ENCODE measurements at places on chromosomes 6 and 20.

DNA sequence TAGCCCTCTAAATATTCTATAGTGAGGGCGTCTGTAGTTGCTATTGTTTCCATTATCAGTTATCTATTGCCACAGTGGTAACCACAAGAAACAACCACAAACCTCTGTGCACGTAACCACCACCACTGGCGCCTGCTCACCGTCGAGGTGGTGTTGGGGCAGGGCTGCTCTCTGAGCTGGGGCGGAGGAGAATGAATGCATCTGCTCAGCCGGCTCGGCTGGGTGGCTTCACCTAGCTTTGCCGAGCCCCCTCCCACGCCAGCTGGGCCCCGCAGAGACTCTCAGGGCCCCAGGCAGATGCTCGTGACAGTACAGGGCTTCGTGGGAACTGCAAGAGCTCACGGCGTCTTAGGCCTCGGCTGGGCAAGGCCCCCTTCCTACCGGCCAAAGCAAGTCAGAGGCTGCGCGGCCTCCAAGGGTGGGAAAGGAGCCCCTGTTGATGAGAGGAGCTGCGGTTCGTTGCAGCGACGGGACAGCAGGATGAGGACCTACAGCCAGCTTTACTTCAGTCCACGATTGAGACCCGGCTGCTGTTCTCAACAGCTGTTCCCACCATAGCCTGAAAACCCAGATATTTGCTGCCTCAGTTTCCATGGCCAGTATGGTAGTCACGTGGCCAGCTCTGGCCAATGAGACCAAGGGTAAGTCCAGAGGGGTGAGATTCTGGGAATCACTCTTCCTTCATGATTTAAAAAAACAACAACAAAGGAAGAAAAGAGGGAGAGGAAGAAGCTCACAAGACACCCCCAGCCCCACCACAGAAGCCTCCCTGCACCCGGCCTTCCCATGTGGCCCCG is 120.2 kb upstream of the AFDN start:
- DNase-seq: peak; percentile 56

- DNase-seq: no peak
Measured at GRCh38 chr6:134510142-134510541, 192.2 kb upstream of the SGK1 start.

DNA sequence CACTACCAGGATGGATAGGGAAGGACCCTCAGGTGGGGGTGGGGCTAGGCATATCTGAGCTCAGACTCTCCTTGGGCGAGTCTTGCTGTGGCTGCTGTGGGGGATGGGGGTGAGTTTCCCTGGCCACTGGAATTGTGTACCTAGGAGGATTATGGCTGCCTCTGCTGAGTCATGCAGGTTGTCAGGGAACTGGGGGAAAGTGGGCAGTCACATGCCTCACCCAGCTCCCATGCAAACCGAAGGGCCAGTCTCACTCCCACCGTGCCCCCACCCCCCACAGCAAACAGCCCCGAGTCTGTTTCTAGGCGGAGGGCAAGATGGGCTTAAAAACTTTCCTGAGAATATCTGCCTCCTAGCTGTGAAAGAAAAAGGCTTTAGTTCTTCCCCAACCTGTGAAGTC is 210.3 kb upstream of the FERMT1 start:
- DNase-seq: no peak

DNA sequence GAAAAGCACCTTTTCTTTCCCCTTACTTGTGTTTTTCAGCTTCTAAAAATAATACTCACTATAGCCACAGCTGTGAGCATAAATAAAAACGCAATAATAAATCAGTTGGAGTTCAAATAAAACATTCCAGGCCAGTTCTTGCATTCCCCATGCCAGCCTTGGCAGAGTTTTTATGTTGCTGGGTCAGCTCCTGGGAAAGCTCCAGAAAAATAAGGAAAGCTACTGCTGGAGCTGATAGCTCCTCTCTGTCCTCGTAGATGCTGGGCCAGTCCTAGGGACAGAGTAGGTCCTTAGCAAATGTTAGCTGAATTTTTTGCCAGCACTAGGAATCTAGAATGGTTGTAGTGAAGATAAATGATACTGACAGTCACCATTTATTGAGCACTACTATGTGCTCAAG is 389.0 kb upstream of the SYNCRIP start:
- DNase-seq: no peak

DNA sequence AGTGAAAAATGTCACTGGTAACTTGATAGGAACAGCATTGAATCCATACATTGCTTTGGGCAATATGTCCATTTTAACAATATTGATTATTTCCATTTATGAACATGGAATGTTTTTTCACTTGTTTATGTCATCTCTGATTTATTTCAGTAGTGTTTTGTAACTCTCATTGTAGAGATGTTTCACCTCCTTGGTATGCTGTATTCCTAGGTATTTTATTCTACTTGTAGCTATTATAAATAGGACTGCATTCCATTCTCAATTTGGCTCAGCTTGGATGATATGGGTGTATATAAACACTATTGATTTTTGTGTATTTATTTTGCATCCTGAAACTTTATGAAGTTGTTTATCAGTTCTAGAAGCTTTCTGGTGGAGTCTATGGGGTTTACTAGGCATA is 730.3 kb downstream of the DOK5 start:
- DNase-seq: no peak
